Fibroblast of villous mesenchyme (primary cell): ENCODE measurements at places on chromosomes 1 and 21.

- DNase-seq, result no peak
Observed at GRCh38 chr1:52360595-52360968, 5.4 kb downstream of the CC2D1B start.

DNA sequence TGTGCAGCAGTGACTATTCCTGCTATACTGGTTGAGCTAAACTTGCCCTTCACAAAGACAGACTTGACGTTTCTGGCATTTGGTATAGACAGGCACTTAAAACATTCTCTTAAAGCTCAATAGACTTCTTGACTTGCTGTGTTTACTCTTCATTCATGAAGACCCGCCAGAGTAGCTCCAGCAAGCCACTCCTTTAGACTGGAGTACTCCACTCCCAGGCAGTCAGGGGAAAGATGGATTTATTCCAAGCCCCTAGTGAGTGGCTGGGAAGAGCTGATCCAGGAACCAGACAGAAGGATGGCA lies 70.7 kb downstream of the EVA1C start:
- no peak for DNase-seq

GRCh38 chr1:5477716-5478115 lies 514.5 kb downstream of the NPHP4 start:
- no peak for DNase-seq

DNA sequence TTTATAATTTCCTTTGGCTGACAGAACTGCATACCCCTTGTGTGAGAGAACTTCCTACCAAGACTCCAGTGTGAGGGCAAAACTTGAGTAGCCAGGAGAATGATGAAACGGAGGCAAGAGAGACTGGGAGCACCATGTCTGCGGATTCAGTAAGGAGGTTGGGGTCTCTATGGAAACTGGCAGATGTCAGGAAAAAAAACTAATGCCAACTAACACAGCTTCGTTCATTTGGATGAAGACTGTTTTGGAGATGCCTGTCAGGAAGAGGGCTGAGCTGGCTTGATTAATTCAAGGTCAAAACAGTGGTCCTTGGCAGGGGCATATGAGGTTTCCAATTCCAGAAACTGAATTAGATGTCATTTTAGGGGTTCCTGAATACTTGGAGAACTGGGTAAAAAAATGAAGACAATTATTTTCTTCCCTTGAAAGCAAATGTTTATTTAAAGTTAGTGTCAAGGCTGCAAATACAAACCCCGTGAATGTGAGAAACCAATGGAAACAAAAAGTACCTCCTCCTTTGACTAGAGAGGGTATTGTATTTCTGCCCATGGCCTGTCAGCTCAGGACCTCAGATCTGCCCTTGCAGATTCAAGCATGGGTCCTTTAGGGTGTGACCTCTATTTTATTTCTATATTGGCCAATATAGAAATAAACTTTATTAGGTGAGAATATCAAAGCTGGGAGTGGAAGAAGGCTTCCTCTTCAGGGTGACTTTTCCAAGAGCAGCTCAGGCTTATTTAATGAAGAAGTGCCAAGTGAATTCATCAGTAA lies 110.5 kb downstream of the MAST2 start:
- DNase-seq, result peak; percentile 40

DNA sequence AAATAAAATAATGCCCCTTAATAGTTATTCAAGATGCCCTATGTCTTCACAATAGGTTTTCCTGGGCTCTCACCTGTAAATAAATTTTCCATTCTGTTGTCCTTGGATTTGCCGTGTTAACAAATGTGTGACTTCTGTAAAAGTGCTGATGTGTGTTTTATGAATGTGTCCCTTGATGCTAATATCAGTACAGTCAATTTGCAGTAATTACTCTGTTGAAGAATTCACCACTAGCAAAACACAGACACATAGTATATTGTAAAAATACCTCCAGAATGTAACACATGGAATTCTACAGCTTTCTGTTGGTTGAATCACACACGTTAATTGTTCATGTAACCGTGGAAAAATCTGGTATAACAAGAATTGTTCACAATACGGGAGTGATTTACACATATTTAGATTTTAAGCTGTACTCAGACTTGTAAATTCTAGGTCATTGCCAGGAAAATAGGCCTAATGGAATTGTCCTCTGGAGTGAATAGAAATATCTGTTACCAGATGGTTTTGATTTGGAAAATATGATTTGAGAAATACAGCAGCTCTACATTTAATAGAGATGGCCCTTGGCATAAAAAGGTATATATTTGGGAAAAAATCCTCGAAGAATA lies 36.7 kb upstream of the KCNK2 start:
- DNase-seq, result no peak

GRCh38 chr1:239321877-239322276 lies 64.5 kb upstream of the CHRM3 start:
- DNase-seq, result no peak

DNA sequence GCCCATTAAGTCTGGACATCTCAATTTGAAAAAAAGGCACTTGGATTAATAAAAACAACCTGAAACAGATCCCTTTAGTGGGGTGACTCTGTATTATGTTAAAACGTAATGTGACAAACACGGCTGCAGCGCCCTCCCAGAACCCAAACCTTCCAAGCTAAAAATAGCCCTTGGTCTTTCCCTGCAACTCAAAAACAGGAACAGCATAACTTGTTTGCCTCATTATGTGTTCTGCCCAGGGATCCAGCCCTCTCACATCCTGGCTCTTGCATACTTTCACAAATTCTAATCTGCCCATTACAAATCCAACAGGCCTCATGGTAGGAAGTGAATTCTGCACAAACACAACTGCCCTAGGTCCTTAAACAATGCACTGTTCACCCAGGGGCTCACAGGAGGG lies 94.7 kb upstream of the GADD45A start:
- peak; percentile 72 for DNase-seq

GRCh38 chr21:27464648-27465047 lies 497.8 kb upstream of the ADAMTS5 start:
- DNase-seq, result peak; percentile 38

- DNase-seq, result peak; percentile 92
Observed at GRCh38 chr1:31789259-31790065, 25.3 kb upstream of the ADGRB2 start.

DNA sequence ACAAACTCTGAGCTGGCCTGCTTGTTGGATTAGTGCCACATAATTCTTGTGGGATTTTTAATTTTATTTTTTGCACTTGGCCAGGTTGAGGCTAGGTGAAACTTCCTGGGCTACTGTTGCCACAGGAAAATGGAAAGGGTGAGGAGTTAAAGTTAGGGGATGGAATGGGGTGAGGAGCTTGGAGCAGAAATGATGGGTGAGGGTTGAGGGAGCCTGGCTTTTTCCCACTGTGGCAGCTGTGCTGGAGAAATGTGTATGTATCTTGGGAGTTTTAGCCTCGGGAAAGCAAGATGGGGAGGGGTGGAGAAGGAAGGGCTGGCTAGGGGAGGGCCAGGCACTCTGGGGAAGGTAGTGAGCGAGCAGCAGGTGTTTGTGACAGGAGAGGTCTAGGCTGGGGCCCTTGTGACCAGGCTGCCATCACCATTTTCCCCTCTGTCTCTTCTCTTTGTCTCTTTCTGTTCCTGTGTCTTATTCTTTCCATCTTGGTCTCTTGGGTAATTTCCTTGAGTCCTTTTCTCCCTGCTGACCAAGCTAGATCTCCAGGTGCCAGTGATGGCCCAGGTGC lies 2.0 kb downstream of the ZNF687 start:
- no peak for DNase-seq

- DNase-seq, result no peak
Observed at GRCh38 chr1:172040466-172040865, 199.2 kb downstream of the DNM3 start.

GRCh38 chr1:34322969-34323368 lies 146.3 kb downstream of the C1orf94 start:
- DNase-seq, result no peak

- peak; percentile 87 for DNase-seq
Observed at GRCh38 chr1:32066489-32066873, 6.3 kb upstream of the TMEM39B start.

DNA sequence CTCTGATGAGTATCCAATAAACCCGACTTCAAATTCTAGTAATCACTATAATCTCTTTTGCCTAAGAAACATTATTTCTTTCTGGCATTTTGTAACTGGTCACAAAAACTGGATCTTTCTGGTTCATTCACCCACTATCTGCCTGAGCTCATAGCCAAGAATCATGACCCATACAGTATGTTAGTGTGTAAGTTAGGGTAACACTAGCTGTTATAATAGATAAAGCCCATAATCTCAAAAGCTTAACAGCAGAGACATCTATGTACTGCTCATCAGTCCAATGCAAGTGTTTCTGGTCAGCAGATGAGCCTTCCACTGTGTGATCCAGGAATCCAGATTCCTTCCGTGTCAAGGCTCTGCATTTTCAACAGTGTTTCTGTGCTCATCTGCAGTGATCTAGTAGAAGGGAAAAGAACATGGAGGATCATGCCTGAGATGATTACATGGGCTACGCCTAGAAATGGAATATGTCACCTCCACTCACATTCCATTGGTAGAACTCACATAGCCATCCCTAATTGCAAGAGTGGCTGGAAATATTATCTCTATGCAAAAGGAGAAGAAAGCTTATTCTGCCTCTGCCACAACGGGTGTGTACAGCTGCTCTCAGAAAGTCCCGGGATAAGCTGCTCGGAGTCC lies 27.7 kb downstream of the RRAGC start:
- DNase-seq, result no peak

- no peak for DNase-seq
Observed at GRCh38 chr1:2928366-2929325, 92.6 kb upstream of the ACTRT2 start.

- DNase-seq, result no peak
Observed at GRCh38 chr21:28482657-28483056, 510.0 kb downstream of the LTN1 start.

DNA sequence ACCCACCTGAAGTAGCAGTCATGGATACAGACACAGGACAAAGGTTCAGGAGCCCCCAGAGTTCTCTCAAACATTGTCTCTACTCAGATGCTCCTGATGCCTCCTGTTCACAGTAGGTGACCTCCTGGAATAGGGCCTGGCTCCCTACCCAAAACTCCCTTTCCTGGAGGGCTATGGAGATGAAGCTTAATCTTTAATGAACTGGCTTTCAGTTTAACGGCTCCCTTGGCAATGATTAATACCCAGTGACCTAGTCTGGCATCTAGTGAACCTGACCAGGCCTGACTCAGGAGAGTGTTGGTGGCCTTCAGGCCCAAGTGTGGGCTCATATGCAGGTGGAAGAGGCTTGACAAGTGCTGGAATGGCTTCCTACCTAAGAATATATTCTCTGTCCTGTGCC lies 65.2 kb upstream of the TRABD2B start:
- DNase-seq, result no peak

- no peak for DNase-seq
Observed at GRCh38 chr1:47924270-47925048, 72.7 kb downstream of the TRABD2B start.

DNA sequence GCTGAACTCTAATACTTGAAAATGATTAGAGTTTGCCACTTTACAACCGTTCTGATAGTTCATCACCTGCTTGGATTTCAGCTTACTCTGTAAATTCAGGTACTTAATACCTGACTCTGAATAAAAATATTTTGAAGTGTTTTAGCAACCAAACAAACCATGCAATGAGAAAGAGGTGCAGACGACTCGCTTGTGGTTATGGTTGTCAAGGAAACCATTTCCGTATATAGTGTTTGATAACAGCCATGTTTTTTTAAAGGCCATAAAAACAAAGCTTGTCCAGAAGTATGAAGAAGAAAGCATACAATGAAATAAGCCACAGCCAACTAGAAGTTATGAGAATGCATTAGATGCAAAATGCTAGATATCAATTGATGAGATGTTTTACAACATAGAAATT lies 167.2 kb upstream of the HMCN1 start:
- peak; percentile 40 for DNase-seq

- DNase-seq, result no peak
Observed at GRCh38 chr1:153343811-153344717, 4.6 kb downstream of the PGLYRP4 start.

DNA sequence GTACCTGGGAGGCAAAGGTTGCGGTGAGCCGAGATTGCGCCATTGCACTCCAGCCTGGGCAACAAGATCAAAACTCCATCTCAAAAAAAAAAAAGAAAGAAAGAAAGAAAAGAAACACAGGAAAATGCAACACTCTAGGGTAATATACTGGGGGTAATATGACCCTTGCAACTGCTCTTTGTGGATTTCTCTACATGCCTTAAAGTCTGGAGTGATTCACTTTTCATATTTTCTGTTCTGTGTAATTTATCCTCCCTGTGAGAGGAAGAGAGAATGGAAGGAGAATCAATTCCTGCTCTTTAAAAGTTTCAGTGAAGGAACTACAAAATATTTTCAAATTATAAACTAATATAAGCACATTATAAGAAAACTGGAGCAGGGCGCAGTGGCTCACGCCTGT lies 22.7 kb downstream of the RIT1 start:
- no peak for DNase-seq

GRCh38 chr1:160328184-160328583 lies 14.9 kb downstream of the COPA start:
- DNase-seq, result no peak

DNA sequence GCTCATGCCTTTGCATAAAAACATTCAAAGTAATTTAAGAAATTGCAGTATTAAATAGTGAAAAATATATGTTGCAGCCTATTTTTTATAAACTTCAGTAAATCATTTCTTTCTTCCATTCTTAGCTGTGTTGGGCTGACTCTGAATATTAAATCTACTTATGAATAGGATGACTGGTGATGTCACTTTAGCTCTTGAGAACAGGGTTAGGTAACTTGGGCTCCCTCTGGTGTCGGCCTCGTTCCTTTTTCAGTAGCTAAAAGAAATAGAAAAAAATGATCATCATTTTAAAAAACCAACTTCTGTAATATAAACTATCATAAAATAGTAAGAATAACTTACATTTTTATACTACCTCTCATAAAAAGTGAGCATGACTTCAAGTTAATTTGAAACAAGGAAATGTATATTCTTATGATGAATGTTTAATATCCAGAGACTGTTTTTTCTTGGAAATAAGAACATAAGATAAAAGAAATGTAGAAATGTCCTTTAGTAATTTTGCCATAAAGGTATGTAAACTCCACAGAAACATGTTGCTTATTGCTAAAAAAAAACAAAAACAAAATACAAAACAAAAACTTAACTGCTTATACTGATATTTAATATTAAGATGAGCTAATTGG lies 26.8 kb upstream of the NCAM2 start:
- DNase-seq, result peak; percentile 27

DNA sequence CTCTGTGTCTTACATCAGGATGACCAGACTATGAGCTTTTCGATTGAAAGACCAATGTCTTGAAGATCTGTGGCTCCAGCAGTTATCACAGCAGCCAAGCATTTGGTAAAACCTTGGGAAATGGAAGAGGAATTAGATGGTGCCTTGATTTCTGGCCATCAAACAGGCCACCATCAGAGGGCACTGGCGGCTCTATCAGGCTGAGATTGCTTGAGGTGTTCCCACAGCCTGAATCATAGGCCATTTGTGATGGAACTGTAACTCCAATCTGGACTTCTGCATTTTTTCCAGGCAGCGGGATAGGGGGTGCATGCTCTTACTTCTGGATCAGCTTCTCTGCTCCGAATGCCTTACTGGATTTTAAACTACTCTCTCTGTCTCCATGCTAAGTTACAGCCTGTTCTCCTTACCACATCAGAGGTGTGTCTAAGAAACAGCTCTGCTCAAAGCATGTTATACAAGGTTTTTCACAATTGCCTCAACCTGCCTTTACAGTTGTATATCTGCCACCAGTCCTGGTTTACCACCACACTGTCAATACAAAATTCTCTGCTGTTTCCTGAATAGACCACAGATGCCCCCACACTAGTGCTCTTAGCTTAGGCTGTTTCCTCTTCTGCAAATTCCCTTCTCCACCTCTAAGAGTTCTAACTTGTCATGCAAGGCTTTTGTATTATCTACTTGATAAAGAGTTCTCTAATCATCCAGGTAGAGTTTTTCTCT lies 180.9 kb downstream of the PTGER3 start:
- no peak for DNase-seq

- no peak for DNase-seq
Observed at GRCh38 chr1:233122779-233123178, 172.4 kb downstream of the NTPCR start.
